ENCODE measurements at places on chromosomes 7 and 10.
A peak's percentile ranks its signal among the peaks of the same experiment; 100 is the strongest.

DNA sequence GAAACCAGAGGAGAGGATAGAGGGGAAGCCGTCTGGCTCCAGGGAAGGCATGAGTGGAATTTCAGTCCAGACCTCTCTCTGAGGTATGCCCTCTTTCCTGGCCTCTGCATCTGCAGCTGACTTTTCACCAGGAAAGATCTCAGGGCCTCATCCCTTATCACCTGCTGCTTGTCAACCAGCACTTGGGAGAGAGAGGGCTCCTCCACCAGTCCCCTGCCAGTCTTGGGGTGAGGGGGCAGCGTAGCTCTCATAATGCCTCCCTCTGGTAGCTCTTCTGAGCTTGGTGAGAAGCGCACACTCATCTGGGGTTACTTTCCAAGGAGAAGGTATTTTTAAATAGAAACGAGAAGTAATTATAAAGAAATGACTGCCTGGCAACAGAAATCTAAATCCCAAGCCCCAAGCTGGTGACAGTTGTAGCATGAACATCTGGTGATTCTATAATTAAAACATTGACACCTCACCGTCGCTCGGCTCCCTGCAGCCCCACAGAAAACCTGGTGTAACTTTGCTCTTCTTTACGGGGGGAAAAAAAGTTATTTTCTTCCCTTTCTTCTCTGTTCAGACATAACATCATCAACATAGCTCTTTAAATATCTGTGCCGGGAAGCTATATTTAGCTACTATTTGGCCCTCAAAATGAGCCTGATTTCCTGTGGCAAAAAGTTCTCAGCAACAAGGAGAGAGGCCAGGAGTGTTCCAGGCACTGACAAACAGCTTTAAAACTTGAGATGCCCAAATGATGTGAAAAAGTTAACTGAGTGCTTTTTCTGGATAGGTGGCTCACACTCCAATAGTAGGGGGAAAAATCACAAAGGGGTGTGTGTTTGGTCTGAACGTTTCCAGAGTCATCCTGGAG lies 26.9 kb downstream of the HIP1 start:
- DNase-seq, result no peak

DNA sequence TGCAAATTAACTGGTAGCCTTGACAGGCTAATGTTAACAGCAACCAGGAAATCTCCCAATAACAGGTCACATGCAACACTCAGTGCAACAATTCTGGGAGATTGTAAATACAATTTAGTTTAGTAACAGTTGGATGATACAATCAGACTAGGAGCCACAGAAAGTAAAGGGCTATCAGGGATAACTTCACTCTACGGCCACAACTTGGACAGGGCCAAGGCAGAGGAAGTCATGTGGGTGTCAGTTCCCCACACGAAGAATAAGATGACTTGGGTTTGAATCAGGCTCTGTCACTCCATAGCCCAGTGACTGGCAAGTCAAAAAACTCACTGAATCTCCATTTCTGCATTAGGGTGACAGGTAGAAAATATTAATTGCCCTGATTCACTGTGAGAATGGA lies 217.3 kb upstream of the CCDC6 start:
- DNase-seq, result no peak

- no peak for DNase-seq
These were observed 87.1 kb upstream of the SKAP2 start for GRCh38 chr7:26951407-26951950.

GRCh38 chr10:23927576-23928325 lies 281.2 kb upstream of the KIAA1217 start:
- DNase-seq, result no peak

GRCh38 chr10:6321880-6322279 lies 119.1 kb downstream of the PFKFB3 start:
- no peak for DNase-seq

- DNase-seq, result no peak
These were observed 59.6 kb upstream of the PITRM1 start for GRCh38 chr10:3231951-3232730.

- no peak for DNase-seq
These were observed 9.4 kb downstream of the NXPH1 start for GRCh38 chr7:8442814-8443304.

DNA sequence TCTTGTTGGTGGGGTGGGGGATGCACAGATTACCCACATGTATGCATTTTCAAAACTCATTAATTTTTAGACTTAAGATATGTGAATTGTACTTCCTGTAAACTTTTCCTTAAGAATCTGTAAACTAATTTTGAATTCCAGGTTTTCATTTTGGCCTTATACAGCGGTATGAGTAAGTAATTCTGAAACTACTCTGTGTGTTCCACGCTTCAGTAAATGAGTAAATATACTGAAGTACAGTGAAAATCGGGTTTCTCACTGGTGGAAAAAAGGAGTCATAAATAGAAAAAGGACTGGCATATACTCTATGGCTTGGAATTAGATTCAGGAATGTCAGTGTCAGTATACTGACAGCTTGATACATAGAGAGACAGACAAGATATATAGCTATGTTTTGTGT lies 72.8 kb downstream of the CTTNBP2 start:
- DNase-seq, result no peak

DNA sequence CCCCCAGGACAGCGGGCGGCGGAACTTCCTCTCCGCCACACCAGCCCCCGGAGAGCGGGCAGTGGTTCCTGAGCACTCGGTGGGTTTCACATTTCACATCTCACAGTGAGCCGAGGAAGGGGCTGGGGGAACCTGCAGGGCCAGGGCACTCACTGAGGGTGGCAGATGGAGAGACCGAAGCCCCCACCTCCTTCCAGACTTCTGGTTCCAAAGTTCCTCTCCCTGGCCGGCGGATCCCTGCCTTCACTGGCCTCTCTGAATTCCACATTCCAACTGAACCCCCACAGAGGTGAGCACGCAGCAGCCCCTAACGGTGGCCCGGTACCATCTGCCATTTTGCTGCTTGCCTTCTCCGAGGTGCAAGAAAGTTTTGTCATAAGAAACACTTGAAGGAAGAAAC lies 461.0 kb downstream of the PTPRN2 start:
- DNase-seq, result no peak

- no peak for DNase-seq
These were observed 20.0 kb upstream of the RABGEF1 start for GRCh38 chr7:66720561-66720960.

- peak; percentile 79 for DNase-seq
These were observed 89.2 kb downstream of the RNF216 start for GRCh38 chr7:5692112-5692844.

- no peak for DNase-seq
These were observed 14.6 kb upstream of the GNAT3 start for GRCh38 chr7:80526472-80526871.

Data from HS-27A (cell line).